ENCODE measurements at places on chromosomes 7 and 10.

DNA sequence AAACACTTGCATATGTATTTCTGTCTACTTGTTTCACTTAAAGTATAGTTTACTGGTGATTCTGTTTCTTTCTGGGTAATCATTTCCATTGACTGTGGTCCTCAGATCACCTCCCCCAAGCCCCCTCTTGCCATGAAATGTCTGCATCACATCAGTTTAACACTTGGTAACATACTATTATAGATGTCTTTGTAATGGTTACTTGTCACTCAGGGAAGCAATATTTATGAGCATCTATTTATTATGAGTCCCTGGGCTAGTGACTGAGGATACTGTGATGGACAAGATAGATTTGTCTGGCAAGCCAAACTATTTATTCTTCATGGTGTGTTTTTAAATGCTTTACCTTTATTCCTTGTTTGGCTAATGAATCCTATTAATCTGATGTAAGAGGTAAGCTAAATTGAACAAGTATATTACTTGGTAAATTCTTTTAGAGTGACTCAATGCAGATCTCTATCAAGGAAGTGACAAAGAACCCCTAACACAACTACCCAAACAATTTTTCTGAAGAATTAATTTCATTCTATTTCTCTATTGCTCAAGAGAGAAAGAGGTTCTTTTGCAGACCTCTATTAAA, 270.9 kb downstream of the RELN start:
- no peak for DNase-seq

DNA sequence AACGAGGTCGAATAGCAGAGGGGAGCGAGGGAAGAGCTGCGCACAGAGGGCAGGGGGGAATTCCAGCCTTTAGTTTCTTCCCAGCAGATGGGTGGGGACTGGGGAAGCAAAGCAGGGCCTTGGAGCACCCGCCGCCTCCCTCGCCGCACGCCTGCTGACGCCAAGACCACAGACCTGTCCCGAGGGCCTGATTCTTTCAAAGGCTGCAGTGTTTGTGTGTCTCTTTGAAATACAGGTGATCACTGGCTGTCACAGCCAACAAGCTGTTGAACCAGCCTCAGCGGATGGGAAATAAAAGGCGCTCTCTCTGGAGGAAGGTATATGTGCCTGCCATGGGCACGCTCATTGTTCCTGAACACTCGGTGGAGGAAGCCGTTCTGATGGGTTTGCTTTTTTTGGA, 119.3 kb downstream of the FAM53B start:
- DNase-seq = no peak

GRCh38 chr7:94655126-94655847, 646 bp downstream of the SGCE start:
- no peak for DNase-seq

GRCh38 chr7:143043391-143043790, 8.8 kb upstream of the OR6V1 start:
- DNase-seq = no peak

DNA sequence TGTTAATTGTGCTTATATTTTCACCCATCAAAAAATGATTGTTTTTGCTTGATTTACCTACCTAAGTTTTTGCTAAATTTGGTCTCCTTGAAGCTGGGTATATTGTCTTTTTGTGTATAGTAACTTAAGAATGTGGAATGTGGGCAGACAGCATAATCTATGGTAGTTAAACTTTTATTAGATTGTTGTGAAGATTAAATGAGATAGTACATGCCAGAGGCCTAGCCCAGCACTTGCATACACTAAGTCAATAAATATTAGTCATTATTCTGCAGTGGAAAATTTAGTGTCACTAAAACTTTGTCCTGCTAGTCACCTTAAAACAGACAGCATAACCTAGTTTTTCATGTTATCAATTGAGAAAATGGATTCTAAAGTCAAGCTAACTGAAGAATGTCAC, 19.3 kb upstream of the RPA3 start:
- no peak for DNase-seq

- no peak for DNase-seq
Observed at GRCh38 chr7:46957195-46957594, 624.7 kb downstream of the TNS3 start.

DNA sequence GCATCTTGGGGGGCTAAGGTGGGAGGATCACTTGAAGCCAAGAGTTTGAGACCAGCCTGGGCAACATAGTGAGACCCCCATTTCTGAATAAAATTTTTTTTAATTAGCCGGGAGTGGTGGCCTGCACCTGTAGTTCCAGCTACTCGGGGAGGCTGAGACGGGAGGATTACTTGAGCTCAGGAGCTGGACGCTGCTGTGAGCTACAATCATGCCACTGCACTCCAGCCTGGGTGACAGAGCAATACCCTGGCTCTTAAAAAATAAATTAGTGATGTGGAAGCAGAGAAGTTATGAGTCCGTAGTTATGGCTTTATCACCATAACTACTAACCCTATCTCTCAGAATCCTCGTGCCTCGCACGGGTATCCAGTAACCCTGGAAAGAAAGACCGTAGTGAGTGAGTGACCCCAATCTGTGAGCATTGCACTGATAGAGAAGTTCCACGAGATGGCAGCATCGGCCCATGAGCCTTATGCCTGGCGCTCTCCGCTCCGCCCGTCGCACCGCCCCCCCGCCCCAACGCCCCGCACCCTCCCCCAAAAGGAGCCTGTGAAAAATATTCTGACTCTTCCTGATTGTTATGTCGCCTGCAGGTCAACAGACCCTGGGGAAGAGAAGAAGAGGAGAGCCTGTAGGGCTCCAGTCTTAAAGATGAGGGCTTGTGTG, 4.9 kb upstream of the SLC29A3 start:
- DNase-seq = no peak

DNA sequence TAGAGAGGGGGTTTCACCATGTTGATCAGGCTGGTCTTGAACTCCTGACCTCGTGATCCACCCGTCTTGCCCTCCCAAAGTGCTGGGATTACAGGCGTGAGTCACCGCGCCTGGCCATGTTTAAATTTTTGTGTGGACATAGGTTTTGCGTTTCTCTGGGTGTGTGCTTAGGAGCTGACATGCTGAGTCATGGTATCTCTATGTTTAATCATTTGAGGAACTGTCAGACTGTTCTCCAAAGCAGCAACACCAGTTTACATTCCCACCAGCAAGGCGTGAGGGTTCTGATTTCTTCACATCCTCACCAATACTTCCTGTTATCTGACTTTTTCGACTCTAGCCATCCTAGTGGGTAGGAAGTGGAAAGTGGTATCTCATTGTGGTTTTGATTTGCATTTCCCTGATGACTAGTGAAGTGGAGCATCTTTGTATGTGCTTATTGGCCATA, 153.7 kb downstream of the DNAJB6 start:
- peak; percentile 43 for DNase-seq

GRCh38 chr10:31635415-31636065, 293.1 kb downstream of the ARHGAP12 start:
- DNase-seq = no peak

DNA sequence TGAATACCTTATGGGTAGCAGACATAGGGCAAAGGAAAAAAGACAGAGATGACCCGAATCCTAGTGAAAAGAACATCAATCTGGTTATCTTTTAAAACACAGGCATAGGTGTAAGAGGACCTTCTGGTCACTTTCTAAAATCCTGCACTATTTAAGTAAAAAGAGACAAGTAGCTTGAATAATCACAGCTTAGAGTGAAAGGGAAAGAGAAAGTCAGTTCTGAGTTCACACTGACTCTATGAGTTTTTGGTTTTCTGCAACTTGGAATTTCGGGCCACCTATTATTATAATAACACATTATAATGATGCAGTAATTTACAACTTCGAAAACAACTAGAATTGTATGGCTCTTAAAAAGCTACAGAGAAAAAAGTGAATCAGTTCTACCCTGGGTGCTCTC, 247.8 kb downstream of the DOCK4 start:
- no peak for DNase-seq

- no peak for DNase-seq
Observed at GRCh38 chr7:103150192-103150591, 1.3 kb upstream of the NAPEPLD start.

DNA sequence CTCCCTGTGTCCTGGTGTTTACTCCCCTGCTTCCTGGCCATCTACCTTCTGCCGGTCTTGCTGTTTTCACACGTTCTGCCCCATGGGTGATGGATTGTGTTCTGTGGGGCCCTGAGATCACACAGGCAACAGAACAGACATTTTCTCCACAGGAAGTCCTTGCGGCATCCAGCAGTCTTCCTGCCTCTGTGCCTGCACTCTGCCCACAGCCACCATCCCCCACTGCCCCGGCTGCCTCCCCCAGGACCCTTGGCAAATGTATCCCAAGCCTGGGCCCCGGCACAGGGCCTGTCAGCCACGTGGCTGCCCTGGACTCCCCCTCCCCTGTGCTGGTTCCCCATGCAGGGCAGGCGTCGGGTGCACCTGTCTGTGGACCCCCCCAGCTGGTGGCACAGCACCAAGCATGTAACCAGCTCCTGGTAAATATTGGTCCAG, 184.2 kb downstream of the WDR37 start:
- peak; percentile 30 for DNase-seq

GRCh38 chr10:72175149-72175548, 40.7 kb upstream of the ANAPC16 start:
- DNase-seq = no peak

GRCh38 chr7:36301914-36302771, 87.5 kb upstream of the ANLN start:
- no peak for DNase-seq

GRCh38 chr10:92284112-92284704, 6.7 kb downstream of the CPEB3 start:
- no peak for DNase-seq

DNA sequence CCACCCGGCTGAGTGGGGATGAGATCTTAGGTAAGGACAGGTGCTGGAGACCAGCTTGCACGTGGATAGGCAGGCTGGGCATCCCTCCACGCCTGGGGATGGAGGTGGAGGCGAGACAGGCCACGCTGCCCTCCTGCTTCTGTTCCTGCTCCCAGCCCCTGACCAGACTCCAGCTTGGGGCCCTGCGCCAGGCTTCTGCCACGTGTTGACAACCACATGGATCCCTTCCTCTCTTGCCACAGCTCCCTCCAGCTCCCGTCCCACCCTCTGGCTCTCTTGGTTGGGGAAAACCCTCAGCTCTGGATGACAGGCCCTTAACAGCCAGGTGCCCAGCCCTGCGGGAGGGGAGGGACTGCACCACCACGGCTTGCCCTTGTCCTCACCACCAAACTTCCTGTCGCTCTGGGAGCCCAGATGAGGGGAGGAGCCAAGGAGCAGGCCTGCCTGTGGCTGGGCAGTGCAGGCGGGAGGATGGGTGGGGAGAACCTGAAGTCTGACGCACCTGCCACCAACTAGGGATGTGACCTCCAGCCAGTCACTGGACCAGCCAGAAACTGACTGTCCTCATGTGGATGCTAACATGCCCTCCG, 36.0 kb downstream of the KCNH2 start:
- peak; percentile 21 for DNase-seq

- DNase-seq = no peak
Observed at GRCh38 chr7:15681631-15682030, 4.9 kb downstream of the MEOX2 start.

- DNase-seq = no peak
Observed at GRCh38 chr10:13219685-13220670, 14.2 kb downstream of the UCMA start.

GRCh38 chr7:151853896-151854719, 22.8 kb downstream of the PRKAG2 start:
- no peak for DNase-seq

DNA sequence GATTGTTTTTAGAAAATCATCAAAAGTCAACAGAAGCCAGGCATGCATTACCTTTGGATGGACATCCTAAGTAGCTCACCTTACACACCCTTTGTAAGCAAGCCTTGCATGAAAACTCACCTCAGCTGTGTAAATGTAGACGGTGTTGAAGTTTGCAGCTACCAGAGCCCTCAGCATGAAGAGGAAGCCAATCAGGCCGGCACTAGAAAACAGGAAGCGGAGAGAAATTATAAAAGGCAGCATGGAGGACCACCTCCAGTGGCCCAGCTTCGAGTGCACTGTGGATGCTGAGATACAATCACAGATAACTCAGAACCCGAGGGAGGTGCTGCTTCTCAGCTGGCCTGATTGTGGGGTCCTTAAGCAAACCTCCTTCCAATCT, 75.3 kb downstream of the SVOPL start:
- no peak for DNase-seq

GRCh38 chr10:48594803-48595538, 9.9 kb downstream of the ARHGAP22 start:
- DNase-seq = no peak

DNA sequence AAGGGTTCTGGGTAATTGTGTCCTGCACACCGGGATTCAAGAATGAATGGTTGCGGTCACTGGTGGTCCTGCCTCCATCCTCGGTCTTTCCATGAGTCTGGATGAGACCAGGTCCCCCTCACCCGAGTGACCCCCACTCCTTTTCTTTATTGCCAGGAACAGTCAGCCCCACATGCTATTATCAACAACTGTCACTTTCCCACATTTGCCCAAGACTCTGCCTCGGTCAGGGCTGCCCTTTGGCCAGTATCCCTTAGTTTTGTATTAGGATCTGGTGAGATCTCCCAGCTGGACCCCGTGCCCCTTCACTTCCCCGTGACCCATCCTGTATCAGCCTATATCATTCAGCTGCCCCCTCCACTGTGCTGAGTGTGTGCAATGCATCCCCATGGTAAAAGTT, 288.3 kb downstream of the ADARB2 start:
- DNase-seq = no peak

DNA sequence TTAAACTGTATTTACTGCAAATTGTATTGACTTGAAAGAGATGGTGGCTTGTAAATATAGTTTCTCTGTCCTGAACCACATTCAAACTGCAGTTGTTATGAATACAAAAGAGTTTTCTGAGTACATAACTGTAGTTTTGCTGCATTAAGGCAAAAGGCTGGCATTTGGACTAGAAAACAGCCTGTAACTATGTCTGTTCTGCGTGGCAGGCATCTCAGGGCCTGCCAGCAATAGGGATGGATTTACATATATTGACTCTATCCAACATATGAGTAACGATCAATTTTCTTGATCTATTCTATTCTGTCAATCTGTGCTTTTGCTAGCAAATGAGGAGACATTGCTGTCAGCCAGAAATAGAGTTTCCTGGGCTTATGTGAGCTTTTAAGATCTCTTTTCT, 174.6 kb downstream of the TMEM26 start:
- DNase-seq = no peak

- peak; percentile 84 for DNase-seq
Observed at GRCh38 chr10:59906417-59907202, at the start of gene CCDC6. TSS of gene CCDC6 (minus strand) at chr10:59906556. CDS start at chr10:59906424, 132 bp downstream.

- DNase-seq = no peak
Observed at GRCh38 chr10:24039315-24039714, 169.6 kb upstream of the KIAA1217 start.

- no peak for DNase-seq
Observed at GRCh38 chr7:18866359-18867036, 250.9 kb downstream of the TWIST1 start.

DNA sequence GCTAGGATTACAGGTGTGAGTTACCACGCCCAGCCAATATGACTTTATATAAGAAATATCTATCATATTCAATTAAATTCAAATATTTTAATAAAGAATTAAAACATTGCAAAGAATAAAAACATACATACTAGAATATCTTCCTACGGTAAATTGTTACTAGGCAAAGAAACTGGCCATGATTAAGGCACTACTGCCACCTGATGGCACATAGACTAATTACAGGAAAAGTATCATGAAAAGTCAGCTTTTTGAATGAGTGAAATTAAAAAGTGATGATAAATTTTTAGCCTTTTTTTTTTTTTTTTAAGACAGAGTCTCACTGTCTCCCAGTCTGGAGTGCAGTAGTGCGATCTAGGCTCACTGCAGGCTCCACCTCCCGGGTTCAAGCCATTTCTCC, 30.9 kb downstream of the MRPS33 start:
- DNase-seq = no peak

- no peak for DNase-seq
Observed at GRCh38 chr10:98224996-98225395, 43.0 kb downstream of the LOXL4 start.

All from NK-92 treated with Interleukin-12 subunit alpha and Interleukin-12 subunit beta, amount 100 ng/mL, for 24 hours (cell line).